Posterior cingulate gyrus (tissue), 11 donors: ENCODE measurements at places on chromosomes 11 and 22.

GRCh38 chr11:116415095-116415494 is 357.7 kb downstream of the BUD13 start:
- no peak for DNase-seq

DNA sequence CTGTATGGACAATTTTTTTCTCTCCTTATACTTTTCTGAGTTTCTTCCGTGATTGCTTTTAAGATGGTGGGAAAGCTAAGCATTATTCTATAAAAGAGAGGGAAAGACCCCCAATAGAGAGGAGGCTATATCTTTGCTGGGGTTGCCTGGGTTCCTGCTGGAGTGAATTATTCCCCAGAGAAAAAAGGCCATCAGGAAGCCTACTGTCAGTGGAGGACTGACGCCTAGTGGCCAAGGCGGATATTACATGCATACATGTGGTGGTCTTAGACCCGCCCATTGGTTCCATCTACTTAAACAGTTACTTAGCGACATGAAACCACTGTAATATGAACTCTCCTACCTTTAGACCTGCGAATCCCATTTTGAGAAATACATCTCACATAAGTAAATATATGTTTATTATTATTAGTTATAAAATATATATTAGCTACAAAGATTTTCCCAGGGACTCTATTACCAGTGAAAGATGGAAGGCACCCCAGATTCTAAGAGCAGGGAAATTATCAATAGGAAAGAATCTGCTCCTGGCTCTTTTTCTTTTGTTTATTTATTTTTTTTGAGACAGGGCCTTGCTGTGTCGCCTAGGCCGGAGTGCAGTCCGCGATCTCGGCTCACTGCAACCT is 15.7 kb upstream of the PGA3 start:
- peak; percentile 76 for DNase-seq

GRCh38 chr11:123145661-123146060 is 49.4 kb downstream of the CLMP start:
- DNase-seq: no peak

- DNase-seq: no peak
These were observed 65.0 kb upstream of the POU2AF1 start for GRCh38 chr11:111444040-111444439.

GRCh38 chr22:45817745-45818423 is 146.2 kb downstream of the ATXN10 start:
- DNase-seq: no peak
